Activated CD4-positive, alpha-beta T cell treated with anti-CD3 and anti-CD28 coated beads for 24 hours (primary cell): ENCODE measurements at places on chromosomes 2 and 18.

DNA sequence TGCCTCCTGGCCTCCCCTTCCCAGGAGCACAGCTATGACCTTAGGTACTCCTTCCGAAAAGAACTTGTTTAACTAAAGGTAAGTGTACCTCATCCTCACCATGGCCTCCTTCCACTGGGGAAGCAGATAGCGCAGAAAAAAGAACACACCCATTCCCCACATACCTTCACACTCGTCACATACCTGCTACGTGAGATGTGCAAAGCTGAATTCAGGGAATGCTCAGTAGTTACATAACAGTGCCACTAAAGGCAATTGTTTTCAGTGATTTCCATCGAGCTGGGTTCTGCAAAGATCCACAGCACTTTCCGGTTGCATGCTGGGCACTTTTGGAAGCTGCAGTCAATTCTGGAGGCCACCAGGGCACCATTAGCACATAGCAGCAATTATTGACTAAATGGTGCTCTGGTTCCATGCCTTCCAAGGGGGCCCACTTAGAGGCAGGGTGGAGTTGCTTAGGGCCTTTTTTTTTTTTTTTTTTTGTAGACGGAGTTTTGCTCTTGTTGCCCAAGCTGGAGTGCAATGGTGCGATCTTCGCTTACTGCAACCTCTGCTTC is 41.0 kb downstream of the PAX8 start:
- DNase-seq = no peak

- DNase-seq = no peak
These were observed 60.6 kb downstream of the LRP2 start for GRCh38 chr2:169301596-169302335.

DNA sequence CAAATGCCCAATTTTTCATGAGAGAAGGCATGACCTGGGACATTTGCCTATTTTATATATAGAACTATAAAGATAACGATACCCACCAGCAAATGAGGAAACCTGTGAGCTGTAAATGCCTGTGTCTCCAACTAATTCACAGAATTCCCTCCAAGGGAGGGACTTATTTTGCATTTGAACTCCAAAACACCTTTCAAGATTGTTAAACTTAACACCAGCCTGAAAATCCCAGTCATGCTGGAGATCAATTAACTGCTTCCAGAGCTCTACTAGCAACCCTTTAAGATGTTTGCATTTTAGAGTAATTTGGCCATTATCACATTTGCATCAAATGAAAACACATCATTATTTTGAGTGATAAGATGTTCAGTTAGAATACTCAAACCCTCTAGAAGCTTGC is 68.1 kb upstream of the KLHL14 start:
- no peak for DNase-seq

- DNase-seq = no peak
These were observed 226.3 kb upstream of the UBE2E3 start for GRCh38 chr2:180753809-180754761.

DNA sequence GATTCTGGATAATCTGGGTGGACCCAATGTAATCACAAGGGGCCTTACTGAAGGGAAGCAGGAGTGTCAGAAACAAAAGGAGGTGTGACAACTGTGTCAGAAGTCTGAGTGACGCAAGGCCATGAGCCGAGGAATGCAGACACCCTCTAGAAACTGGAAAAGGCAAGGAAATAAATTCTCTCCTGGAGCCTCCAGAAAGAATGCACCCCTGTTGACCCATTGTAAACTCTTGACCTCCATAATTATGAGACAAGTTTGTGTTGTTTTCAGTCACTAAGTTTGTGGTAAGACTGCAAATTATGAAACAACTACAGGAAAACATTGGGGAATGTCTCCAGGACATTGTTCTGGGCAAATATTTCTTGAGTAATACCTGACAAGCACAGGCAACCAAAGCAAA is 47.3 kb upstream of the B3GNT7 start:
- no peak for DNase-seq

DNA sequence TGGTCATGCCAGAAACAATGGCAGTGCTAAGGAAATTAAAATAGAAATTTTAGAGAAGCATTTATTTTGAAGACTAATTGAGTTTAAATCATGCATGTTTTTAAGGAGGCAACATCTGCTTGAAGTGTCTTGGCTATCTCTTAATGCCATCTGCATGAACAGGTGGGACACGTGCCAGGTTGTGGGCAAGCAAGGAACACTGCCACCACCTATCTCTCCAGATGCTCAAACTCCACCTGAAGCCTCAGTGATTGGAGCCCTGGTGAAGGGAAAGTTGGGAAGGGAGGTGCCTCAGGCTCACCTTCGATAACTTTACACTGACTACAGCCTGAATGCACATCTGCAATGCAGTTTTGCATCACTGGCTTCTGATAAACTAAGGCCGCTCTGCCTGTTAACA is 91.5 kb downstream of the TPGS2 start:
- DNase-seq = no peak

GRCh38 chr2:182412858-182413257 is 14.0 kb downstream of the PDE1A start:
- no peak for DNase-seq

DNA sequence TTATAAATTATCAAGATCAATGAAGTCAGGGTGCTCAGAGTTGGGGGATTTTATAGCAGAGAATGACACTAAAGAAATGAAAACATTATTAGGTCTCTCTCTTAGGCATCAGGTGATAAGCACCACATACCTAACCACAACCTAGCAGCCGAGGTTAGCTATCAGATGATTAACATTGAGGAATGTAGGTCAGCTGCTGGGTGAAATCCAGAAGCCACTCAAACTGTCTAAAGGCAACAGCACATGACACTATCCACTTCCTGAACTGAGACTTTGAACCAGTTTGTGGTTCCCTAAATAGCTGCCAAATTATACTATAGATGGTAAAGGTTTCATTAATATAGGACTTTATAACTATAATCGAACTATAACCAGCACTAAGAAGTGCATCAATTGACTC is 4.7 kb downstream of the EPG5 start:
- no peak for DNase-seq

GRCh38 chr2:239949075-239949474 is 76.1 kb downstream of the NDUFA10 start:
- no peak for DNase-seq

- peak; percentile 65 for DNase-seq
These were observed 37.3 kb upstream of the TMEM177 start for GRCh38 chr2:119641562-119642258.

GRCh38 chr2:45432406-45432805 is 178.7 kb downstream of the SRBD1 start:
- DNase-seq = no peak

GRCh38 chr2:60976875-60977561 is 40.5 kb upstream of the PEX13 start:
- no peak for DNase-seq

DNA sequence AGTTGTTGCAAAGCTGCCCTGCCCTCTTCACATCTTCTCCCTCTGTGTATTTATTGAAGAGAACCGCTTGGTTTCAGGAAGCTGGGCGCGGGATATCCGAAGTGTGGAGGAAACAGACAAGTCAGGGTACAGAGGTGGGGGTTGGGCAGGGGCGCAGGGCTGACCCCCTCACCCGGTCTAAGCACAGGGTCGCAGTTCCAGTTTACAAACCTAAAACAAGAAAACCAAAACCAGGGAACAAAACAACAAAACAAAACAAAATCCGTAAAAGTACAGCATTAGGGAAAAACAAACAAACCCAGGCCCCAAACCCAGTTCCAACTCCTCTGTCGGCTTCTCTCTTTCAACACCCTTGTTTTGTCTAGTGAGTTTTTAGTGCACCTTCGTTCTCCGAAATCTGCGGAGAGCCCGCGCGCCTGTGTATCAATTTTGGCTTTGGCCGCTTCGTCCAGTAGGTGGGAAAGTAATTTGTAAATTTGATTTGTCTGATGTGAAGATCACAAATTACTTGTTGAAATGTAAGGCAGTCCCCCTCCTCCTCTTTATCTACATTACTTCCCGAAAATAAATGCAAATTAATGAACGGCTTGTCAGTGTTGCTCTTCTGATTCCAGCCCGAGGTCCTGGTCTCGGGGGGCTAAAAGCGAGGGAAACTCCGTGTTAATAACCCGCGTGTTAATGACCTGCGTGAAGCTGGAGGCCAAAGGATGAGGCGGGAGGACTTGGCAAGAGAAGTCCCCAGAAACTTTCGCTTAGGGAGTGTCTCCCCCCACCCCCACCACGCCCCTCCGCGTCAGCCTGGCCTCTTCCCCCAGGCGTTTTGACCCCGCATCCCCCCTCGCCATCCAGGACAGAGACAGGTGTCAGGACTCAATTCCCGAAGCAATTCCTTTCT is 6.9 kb downstream of the OTX1 start:
- no peak for DNase-seq

GRCh38 chr2:227853204-227853629 is 18.2 kb upstream of the DAW1 start:
- DNase-seq = no peak

- DNase-seq = no peak
These were observed 71.7 kb upstream of the TAF1B start for GRCh38 chr2:9771481-9772017.

DNA sequence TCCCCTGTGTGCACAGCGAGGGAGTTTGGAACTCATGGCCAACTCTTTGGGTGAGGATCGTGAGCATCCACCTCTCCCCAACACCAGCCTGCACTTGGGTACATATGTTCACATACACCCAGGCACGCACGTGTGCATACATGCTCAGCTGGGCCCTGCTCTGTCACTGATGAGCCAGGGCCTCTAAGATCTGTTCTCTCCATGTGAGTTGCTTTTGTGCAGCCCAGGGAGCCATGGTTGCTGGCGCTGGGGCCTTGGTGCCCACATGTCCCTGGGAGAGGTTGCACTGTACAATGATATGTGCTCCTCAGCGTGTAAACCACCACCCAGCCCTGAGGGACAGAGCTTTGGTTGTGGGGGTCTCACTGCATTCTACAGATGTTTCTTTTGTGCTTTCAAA is 44.1 kb downstream of the KLHL29 start:
- DNase-seq = no peak

GRCh38 chr2:39142904-39143605 is 22.2 kb upstream of the SOS1 start:
- DNase-seq = no peak

- DNase-seq = no peak
These were observed 46.5 kb upstream of the SLC30A6 start for GRCh38 chr2:32119161-32119560.

DNA sequence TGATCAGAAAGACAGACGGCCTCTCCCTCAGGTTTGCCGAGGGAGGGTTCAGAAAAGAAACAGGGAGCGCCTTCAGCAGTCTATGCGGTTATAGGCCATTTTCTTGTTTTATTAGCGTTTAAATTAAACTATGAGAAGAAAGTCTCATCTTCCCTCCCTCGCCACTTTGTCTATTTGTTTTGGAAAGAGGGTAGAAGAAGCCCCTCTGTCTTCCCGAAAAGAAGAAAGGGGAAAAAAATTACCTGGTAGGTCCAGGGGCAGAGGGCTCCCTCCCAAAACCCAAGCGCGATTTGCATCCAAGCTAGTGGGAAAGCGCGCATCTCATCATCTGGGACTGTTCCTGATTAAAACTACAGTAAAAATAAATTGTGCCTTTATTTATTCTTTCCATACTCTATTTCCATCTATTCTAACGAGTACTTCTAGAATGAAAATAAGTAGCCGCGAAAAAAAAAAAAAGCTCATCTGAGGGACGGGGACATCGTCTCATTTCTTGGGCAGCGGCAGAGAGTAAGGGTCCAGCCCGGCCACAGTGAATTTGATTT is 2.4 kb downstream of the PAX8 start:
- no peak for DNase-seq

- DNase-seq = no peak
These were observed 22.8 kb upstream of the IL37 start for GRCh38 chr2:112887964-112888749.

GRCh38 chr2:161943011-161943410 is 131.0 kb downstream of the DPP4 start:
- no peak for DNase-seq

GRCh38 chr2:208139447-208139846 is 6.5 kb downstream of the CRYGB start:
- no peak for DNase-seq

DNA sequence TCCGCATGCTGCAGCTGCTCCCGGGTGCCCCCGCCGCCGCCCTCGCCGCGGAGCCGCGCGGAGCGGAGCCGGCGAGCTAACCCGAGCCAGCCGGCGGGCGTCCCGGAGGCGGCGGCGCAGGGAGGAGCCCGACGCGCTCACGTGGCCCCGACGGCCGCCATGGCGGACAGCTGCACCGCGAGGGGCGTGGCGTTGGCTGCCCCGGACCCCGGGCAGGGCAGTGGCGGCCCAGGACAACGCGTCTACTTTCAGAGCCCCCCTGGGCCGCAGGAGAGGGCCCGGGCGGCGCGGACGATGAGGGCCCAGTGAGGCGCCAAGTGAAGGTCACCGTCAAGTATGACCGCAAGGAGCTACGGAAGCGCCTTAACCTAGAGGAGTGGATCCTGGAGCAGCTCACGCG is 30.0 kb upstream of the CCNYL1 start:
- no peak for DNase-seq

- no peak for DNase-seq
These were observed 141.8 kb downstream of the ACKR3 start for GRCh38 chr2:236711440-236711839.

- DNase-seq = peak; percentile 25
These were observed 4.9 kb downstream of the UCN start for GRCh38 chr2:27303093-27304025.

GRCh38 chr18:13406049-13406615 is 187.6 kb downstream of the LDLRAD4 start:
- DNase-seq = no peak

DNA sequence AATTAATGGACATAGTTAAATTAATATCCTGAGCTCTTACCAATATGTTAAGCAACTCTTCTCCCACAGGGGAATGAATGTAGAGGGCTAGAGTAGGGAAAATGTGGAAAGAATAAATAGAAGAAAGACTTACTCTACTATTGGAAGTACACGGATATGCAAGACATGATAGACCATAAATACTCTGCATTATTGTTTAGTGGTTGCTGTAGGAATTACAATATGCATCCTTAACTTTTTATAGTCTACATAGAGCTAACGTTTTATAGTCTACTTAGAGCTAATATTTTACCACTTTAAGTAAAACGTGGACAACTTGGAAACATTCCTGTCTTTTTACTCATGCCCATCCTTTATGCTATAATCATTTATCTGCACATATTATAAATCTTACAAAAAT is 163.8 kb upstream of the GALNT5 start:
- no peak for DNase-seq

DNA sequence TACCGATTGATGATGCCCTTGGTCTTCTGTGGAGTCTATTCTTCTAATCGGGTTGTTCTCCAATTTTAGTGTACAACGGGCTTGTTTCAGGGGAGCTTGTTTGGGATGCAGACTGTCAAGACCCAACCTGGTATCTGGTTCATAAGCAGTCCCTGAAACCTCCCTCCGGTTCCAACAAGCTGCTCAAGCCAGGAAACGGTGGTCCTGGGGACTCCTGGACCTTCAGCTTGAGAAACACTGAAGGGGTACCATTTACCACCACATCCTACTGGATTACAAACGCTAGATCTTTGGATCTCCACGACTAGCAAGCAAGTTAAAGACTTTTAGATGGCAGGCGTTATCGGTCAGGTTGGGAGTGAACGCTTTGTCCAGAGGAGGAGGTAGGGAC is 2.0 kb downstream of the BCL2 start:
- DNase-seq = no peak

- no peak for DNase-seq
These were observed 15.0 kb downstream of the IMPA2 start for GRCh38 chr18:11996190-11996754.

GRCh38 chr18:40019797-40020392 is 1935.1 kb upstream of the PIK3C3 start:
- no peak for DNase-seq

- no peak for DNase-seq
These were observed 3.0 kb downstream of the NRBP1 start for GRCh38 chr2:27431395-27431794.
